Mammary epithelial cell (primary cell): ENCODE measurements at places on chromosomes 7 and 10. TPM values are rescaled to one million over a fixed set of nuclear protein-coding genes. Genes with fewer than 3 reads are reported as not detected.
A peak's percentile ranks its signal among the peaks of the same experiment; 100 is the strongest.

SUFU gene
- polyA plus RNA-seq, result 4.9 TPM

OLAH gene
- 0.60 TPM for polyA plus RNA-seq

SCIN gene
- polyA plus RNA-seq, result not detected

C10orf88 gene
- 2.6 TPM for polyA plus RNA-seq

DNA sequence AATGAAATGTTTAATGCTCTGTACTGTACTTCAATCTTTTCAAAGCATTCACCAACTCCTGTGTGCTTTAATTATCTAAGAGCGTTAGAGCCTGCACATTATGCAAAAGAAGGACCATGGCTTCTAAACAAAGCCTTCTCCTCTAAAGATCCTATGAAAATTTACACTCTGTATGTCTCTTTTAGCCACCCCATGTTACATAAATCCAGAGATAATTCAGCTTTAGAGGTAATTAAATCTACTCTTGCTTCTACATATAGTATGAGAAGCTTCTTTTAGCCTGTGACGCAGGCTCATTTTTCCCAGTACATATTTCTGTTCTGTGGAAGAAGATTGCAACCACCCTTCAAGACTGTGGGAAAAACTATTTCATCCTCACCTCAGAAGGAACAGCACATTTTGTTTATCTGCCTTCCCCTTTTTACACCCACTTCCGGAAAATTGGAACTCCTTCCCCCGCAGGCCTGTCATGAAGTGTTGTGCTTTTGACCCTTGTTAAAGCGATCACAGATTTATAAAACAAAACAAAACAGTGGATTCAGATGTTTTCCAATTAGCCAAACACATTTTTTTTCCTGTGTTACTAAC is 8.1 kb upstream of the TAS2R16 start:
- DNase-seq, result no peak

GRCh38 chr7:28178599-28178998 is 2.0 kb downstream of the JAZF1 start:
- DNase-seq, result peak; percentile 38

- no peak for DNase-seq
Observed at GRCh38 chr7:107967420-107967819, 35.5 kb downstream of the LAMB1 start.

DNA sequence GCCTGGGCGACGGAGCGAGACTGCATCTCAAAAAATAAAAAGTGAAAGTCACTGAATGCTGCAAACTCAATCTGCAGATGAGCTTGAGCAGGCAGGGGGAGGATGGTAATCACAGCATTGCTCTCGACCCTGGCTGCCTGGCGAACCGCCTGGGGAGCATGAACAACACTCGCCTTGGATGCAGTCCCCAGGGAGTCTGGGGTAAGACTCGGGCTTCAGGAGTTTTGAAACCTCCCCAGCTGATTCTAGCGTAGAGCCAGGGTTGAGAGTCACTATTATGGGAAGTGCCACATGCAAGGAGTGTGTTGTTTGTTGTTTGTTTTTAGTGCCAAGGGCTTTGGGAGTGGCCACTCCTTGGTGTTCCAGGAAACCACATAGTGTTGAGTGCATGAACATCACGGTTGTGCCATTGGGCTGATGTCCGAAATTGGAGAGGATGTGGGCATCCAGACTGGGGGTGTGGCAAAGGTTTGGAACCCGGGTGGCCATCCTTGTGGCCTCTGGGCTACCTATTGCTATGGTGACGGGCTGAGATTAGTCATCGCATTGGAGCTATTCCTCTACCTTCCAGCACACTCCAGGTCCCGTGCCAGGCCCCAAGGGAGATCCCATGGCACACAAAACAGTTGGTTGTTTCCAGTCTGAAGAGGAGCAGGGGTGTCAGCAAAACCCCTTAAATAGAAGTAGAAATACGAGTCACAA is 92.6 kb downstream of the RGS10 start:
- peak; percentile 39 for DNase-seq

DNA sequence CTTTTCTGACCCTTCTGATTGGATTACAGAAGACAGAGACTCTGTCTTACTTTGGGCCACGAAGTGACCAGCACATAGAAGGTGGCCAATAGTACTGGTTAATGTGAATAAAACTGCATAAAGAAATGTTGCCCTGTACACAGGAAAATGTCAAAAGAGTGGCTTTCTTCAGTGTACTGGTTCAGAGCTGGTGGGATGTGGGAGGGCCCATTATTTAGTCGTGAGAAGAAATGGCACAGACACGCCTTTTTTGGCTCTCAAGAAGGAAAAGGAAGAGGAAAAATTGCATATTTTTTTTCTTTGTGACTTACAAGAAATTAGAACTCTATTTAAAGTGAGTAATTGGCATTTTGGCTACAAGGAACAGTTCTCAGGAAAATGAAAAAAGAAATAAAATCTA is 129.7 kb downstream of the DGKI start:
- no peak for DNase-seq

- peak; percentile 77 for DNase-seq
Observed at GRCh38 chr7:30164567-30164966, 29.8 kb downstream of the MTURN start.

GRCh38 chr10:35206274-35206673 is 79.6 kb downstream of the CREM start:
- DNase-seq, result no peak

DNA sequence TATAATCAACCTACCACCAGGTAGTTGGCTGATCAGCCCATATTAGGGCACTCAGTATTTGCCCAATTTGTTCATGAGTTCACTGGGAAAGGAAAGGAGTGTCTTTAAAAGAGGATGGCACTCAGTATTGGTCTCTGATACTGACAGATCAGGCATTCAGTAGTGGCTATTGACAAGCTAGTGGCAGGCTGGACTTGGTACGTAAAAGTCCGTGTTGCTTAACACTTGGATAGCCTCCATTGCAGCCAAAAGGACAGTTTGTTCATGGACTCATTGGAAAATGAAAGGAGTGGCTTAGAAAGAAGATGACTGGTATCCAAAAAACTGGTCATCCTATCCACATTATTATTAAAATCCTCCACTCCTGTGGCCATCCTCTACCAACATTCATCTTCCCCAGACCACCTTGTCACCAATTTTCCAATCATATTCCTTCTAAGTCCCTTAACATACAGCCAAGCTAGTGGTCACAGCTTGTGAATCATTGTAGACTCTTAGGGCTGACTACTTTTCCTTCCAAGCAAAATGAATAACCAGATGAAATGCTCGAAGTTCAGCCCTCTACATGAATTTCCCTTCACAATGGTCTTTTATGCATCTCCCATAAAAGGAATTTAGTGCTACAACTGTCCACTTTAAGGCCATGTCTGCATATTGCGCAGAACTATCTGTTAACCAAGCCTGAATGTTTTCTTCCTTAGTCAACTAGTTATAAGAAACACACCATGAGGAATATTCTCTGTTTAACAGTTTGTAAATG is 78.6 kb upstream of the MAGI2 start:
- no peak for DNase-seq

GRCh38 chr10:45468079-45468478 is 94.1 kb downstream of the ALOX5 start:
- no peak for DNase-seq

- DNase-seq, result no peak
Observed at GRCh38 chr7:158023157-158023556, 564.5 kb downstream of the PTPRN2 start.

- DNase-seq, result no peak
Observed at GRCh38 chr10:8360365-8360764, 305.9 kb downstream of the GATA3 start.

- no peak for DNase-seq
Observed at GRCh38 chr7:111841596-111842205, 279.4 kb upstream of the IMMP2L start.

- DNase-seq, result no peak
Observed at GRCh38 chr10:77357185-77357584, 280.4 kb downstream of the KCNMA1 start.

- DNase-seq, result no peak
Observed at GRCh38 chr10:92164036-92164696, 126.7 kb downstream of the CPEB3 start.

DNA sequence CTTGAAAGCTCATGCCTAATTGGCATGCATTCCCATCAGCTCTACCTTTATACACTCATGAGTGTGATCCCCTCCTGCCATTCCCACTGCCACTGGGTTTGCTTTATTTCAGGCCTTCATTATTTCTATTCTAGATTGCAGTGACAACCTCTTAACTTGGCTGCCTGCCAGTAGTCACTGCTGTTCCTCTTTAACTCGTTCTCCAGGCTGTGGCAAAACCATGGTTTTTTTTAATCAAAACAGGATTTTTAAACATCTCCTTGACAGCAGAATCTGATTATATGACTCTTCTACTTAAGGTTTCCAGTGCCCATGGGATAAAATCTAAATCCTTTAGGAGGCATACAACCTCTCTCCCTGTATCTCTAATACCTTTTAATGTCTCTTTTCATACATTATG is 223.7 kb upstream of the PCDH15 start:
- DNase-seq, result no peak

- no peak for DNase-seq
Observed at GRCh38 chr7:69878015-69878414, 279.7 kb downstream of the AUTS2 start.
